ENCODE measurements at places on chromosomes 16 and 17.

GRCh38 chr16:85307552-85308364 is 195.5 kb upstream of the CIBAR2 start:
- DNase-seq: no peak

DNA sequence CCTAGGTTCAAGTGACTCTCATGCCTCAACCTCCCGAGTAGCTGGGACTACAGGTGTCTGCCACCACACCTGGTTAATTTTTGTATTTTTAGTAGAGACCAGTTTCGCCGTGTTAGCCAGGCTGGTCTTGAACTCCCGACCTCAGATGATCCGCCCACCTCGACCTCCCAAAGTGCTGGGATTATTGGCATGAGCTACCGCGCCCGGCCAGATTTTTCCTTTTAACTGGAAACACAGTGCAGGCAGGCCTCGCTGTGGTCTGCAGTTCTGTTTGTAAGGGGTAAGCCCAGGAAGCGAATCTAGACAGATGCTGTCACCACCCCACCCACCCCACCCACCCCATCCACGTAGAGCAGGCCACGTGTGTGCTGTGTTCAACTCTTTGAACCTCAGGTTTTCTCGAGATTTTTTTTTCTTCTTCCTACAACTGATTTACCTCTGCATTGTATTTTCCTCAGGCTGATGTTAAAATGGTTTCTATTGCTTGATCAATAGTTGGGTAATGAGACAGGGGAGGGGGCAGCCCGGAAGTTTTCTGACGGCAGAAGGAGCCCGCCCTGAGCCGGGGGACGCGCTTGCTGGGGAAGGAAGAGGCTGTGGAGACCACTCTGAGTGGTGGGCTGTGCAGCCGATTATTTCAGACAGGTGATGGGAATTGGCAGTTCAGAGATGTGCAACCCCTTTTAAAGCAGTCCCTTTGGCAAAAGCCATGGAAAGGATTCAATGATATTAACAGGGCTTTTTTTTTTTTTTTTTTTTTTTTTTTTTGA is 72.9 kb downstream of the DNAH17 start:
- DNase-seq: no peak

GRCh38 chr16:85090181-85090580 is 22.1 kb downstream of the CIBAR2 start:
- DNase-seq: no peak

DNA sequence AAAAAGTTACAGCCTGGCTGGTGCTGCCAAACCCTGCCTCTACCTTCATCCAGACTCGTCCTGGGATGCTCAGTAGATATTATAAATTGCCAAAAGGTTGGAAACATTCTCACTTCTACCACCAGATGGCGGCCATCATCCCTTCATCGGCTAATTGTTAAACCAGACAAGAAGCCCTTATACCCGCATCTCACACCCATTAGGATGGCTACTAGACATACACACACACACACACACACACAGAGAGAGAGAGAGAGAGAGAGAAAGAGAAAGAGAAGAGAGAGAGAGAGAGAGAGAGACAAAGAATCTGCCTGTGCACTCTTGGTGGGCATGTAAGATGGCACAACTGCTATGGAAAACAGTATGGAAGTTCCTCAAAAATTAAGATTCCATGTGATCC is 15.0 kb upstream of the SCIMP start:
- peak; percentile 78 for DNase-seq

- DNase-seq: no peak
Measured at GRCh38 chr16:56295739-56296527, 104.6 kb downstream of the GNAO1 start.

GRCh38 chr16:1174477-1175357 is 21.8 kb downstream of the CACNA1H start:
- DNase-seq: no peak

GRCh38 chr16:11211061-11211976 is 44.7 kb downstream of the SOCS1 start:
- DNase-seq: no peak
